ENCODE measurements at places on chromosomes 16 and 17. TPM values are rescaled to one million over a fixed set of nuclear protein-coding genes. Genes with fewer than 3 reads are reported as not detected.

The CD300C gene
- 0.15 TPM for total RNA-seq

The TMC8 gene
- total RNA-seq, result 7.8 TPM

DNA sequence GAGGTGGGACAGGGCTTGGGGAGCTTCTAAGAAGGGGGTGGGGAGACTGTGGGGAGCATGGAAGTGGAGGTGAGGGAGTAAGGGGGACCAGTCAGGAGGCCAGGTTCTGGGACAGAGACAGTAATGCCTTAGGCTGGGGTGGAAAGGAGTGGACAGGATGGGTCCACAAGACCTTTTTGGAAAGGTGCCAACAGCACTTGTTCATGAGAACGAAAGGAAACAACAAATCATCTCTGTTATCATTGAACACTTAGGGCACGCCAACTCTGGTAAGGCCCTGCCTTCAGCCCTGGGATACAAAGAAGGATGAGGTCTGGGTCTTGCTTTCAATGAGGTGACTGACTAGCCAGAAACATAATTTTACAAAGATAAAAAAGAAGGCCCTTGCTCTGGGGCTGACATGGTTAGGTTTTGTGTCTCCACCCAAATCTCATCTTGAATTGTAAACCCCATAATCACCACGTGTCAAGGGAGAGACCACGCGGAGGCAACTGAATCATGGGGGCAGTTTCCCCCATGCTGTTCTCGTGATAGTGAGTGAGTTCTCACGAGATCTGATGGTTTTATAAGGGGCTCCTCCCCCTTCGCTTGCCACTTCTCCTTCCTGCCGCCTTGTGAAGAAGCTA, 113.8 kb downstream of the SLC39A11 start:
- H3K4me1 ChIP-seq, result peaks cover 37% of the 10 kb centered on the region
- DNase-seq, result no peak
- H3K36me3 ChIP-seq, result 0 out of 2 replicates have a peak, but pooled peaks cover 3% of the 10 kb centered on the region
- no peaks in the 10 kb centered on the region for H3K27me3 ChIP-seq

DNA sequence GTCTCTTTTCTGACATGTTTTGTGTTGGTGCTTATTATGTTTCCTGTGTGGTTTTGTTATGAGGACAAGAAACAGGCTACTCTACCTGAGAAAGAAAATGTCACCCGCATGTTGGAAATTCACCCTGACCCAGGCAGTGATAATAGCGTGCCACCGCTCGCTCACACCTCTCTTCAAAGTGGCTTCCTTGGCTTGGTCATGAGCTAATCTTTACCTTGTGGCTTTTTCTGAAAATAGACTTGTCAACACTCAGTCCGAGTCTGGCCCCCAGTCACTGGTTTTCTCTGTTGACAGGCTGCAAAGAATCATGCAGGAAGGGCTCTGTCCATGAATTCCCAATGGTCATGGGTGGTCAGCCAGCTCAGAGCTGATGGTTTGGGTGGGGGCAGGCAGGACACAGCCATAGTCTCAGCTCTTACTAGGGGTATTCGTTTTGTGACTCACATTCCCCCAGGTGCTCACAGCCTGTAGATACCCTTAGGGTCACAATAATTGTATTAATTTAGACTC, 121.3 kb upstream of the CACNG5 start:
- peaks cover 18% of the 10 kb centered on the region for H3K4me1 ChIP-seq
- no peak overlapping the region for H3K4me3 ChIP-seq
- no peak overlapping the region for H3K27ac ChIP-seq
- H3K36me3 ChIP-seq, result no peaks in the 10 kb centered on the region

DNA sequence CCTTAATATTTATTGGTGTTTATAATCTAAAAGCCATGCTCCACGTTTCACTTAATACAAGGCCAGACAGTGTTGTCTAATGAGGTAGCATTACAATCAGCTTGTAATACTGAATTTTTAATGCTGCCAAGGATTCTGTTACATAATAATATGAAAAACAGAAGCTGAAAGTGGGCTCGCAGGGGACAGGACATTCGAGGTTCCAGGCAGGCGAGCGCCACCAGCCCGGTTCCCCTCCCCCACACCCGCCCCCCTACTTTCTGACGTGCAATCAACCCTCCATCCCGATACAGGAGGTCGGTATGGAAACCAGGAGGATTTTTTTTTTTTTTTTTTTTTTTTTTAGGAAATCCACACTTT, 6.2 kb upstream of the ZFHX3 start:
- no peaks in the 10 kb centered on the region for H3K36me3 ChIP-seq
- DNase-seq, result no peak

DNA sequence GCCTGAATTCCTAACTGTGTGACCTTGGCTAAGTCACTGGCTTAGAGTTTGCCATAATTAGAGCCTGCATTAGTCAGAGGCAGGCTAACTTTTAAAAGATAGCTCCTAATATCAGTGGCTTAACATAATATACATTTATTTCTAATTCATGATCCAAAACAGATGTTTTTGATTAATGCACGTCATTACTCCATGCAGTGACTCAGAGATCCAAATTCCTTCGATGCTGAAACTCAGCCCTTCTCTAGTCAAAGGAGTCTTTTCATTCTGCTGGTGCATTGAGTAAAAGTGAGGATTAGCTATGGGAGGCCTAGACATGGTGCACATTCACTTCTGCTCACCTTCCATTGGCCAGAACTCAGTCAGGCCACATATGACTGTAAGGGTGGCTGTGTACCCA, 49.8 kb downstream of the IRX3 start:
- no peak overlapping the region for H3K4me3 ChIP-seq
- H3K27me3 ChIP-seq, result peaks cover 12% of the 10 kb centered on the region
- H3K4me1 ChIP-seq, result no peaks in the 10 kb centered on the region
- no peak for DNase-seq
- H3K36me3 ChIP-seq, result no peaks in the 10 kb centered on the region
- H3K27ac ChIP-seq, result no peak overlapping the region

DNA sequence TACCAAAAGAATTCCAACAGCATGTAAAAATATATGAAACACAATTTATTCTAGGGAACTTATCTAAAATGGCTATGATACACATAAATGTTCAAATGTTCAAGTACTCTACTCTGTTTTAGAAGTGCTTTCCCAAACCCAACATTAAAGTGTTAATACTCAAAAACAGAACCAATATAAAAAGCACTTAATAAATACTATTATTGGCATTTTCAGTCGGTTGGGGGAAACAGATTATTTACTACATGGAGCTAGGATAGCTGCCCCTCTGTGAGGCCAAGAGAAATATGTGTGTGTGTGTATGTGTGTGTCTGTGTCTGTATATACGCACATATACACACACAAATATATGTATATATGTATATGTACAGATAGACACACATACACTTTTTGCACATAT, 32.1 kb upstream of the BRIP1 start:
- H3K36me3 ChIP-seq, result peaks cover 13% of the 10 kb centered on the region
- H3K27me3 ChIP-seq, result no peaks in the 10 kb centered on the region
- no peaks in the 10 kb centered on the region for H3K4me1 ChIP-seq
- no peak overlapping the region for H3K27ac ChIP-seq
- DNase-seq, result no peak

DNA sequence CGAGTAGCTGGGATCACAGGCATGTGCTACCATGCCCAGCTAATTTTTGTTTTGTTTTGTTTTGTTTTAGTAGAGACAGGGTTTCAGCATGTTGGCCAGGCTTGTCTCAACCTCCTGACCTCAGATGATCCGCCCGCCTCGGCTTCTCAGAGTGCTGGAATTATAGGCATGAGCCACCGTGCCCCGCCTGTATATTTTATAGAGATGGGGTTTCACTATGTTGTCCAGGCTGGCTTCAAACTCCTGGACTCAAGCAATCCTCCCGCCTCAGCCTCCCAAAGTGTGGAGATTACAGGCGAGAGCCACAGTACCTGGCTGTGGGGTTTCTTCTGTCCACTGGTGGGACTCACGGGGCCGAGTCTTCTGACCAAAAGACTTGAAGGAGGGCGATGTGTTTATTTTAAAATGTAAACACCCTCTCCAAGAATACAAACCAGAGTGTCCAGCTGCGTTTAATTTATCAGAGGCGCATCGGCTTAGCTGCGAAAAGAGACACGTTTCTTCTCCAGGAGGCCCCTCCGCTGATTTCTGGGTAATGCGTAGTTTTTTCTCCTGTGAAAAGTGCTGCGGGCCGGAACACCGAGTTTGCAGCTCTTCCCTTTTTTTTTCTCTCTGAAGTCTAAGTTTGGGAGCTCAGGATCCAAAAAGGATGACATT, 86.9 kb upstream of the CIBAR2 start:
- H3K4me1 ChIP-seq, result peaks cover 30% of the 10 kb centered on the region
- no peak overlapping the region for H3K4me3 ChIP-seq

- H3K4me1 ChIP-seq, result no peaks in the 10 kb centered on the region
- H3K27me3 ChIP-seq, result no peaks in the 10 kb centered on the region
- H3K4me3 ChIP-seq, result no peak overlapping the region
- H3K27ac ChIP-seq, result no peak overlapping the region
- DNase-seq, result no peak
Observed at GRCh38 chr16:64253096-64253495, 868.8 kb downstream of the CDH11 start.

DNA sequence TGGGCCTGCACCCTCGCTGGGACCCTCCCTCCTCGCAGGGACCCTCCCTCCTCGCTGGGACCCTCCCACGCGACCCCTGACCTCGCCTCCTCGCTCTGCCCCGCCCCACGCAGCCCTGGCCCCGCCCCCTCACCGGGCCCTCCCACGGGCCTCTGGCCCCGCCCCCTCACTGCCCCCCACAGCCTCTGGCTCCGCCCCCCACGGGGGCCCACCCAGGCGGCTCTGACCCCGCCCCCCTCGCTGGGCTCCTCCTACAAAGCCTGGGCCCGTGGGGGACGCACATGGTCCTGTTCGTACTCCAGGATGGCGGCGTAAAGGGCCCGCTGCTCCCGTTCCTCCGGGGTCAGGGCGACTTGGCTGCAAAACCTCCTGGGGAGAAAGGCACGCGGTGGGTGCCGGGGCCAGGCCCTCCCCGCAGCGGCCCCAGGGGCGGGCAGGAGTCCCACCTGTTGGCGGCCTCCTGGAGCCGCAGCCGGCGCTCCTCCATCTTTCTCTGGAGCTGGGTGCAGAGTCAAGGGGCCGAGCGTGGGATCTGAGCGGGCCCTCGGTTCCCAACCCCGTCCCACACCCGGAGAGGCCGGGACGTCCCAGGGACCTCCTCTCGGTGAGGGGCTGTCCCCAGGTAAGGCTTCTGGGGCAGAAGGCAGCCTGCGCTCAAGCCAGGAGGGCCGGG, 9.0 kb downstream of the VPS9D1 start:
- H3K27me3 ChIP-seq, result no peaks in the 10 kb centered on the region
- peaks cover 35% of the 10 kb centered on the region for H3K4me1 ChIP-seq
- peak overlapping the region; percentile 84 for H3K4me3 ChIP-seq
- H3K36me3 ChIP-seq, result peaks cover 20% of the 10 kb centered on the region
- peak; percentile 73 for DNase-seq
- peak overlapping the region; percentile 83 for H3K27ac ChIP-seq

DNA sequence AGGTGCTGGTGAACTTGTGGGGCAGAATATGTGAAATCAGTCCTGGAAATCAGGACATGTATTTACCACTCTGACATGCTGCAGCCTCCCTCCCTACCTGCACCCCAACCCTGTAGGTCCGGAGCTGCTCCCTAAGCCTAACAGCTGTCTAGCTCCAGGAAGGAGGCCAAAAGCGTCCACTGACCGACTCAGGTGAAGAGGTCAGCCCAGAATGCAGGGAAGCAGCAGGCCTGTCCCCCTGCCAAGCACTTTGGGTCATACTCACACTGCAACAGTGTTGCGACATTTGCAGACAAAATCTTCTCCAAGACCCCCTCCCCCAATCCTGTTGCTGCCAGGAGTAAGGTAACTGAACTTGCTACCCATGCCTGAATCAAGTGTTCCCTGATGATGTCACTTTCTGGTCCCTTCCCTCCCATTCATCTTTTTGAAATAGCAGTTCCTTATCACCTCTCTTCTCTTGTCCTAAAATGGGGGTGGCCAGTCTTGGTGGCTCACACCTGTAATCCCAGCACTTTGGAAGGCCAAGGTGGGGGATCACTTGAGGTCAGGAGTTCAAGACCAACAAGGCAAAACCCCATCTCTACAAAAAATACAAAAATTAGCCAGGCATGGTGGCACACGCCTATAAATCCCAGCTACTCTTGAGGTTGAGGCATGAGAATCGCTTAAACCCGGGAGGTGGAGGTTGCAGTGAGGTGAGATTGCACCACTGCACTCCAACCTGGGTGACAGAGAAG, 1.3 kb upstream of the ACLY start:
- H3K4me1 ChIP-seq, result peaks cover 38% of the 10 kb centered on the region
- peak overlapping the region; percentile 93 for H3K27ac ChIP-seq
- DNase-seq, result no peak
- H3K36me3 ChIP-seq, result no peaks in the 10 kb centered on the region

GRCh38 chr16:15639061-15639568, 3.8 kb downstream of the MARF1 start:
- H3K36me3 ChIP-seq, result peaks cover 28% of the 10 kb centered on the region
- no peak overlapping the region for H3K27ac ChIP-seq
- H3K4me3 ChIP-seq, result no peak overlapping the region
- H3K4me1 ChIP-seq, result peaks cover 11% of the 10 kb centered on the region
- H3K27me3 ChIP-seq, result no peaks in the 10 kb centered on the region

All from HCT116 (cell line).